ENCODE measurements at places on chromosomes 2 and 18. TPM values are rescaled to one million over a fixed set of nuclear protein-coding genes. Genes with fewer than 3 reads are reported as not detected.

The TMEM178A gene
- total RNA-seq, result 0.10 TPM

The EDAR gene
- not detected for total RNA-seq

The SLC9A4 gene
- not detected for total RNA-seq

The FBLN7 gene
- 10.4 TPM for total RNA-seq

The MYOM1 gene
- 0.10 TPM for total RNA-seq

The C2orf66 gene
- not detected for total RNA-seq

The AKAIN1 gene
- total RNA-seq, result not detected

The VRK2 gene
- total RNA-seq, result 29.8 TPM

The NPPC gene
- total RNA-seq, result 0.59 TPM

The NDC80 gene
- total RNA-seq, result 83.3 TPM

The LANCL1 gene
- 89.9 TPM for total RNA-seq

Measured in RPMI7951 (cell line).